CD4-positive, CD25-positive, alpha-beta regulatory T cell (primary cell): ENCODE measurements at places on chromosomes 2 and 18.

GRCh38 chr2:191670076-191670475 is 7.9 kb upstream of the NABP1 start:
- DNase-seq: no peak

DNA sequence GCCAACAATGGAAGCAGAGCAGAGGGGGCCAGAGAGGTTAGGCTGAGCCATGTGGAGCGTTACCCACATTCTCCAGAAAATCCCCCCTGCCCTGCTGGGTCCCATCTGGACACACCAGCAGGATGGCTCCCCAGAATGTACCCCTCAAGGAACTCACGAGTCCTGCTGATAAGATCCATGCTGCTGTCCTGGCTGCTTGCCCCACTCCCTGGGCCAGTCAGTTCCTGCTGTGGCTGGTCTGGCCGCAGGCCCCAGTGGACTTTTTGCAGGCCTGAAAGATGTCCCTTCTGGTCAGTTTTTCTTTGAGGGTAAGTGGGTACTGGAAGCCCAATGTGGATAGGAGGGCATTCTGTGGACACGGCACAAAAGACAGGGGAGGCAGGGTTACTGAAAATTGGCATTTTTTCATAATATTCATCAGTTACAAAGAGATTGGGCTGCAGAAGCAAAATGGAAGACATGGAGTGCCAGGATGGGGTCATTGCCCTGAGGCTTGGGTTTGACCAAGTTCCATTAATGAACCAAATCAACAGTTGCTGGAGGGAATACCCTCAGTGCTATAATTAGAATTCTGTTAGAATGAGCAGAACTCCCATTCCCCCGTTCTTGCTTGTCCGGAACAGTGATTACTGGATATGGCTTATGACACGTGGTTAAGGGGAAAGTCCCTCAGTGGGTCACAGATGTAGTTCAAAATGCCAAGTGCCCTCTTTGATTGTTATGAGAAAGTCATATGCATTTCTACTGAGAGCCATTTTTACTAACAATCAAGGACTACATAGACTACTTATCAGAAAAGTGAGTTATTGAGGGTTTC is 38.7 kb downstream of the SLC4A5 start:
- DNase-seq: no peak

- DNase-seq: no peak
These were observed 992.2 kb upstream of the PIK3C3 start for GRCh38 chr18:40962784-40963183.

DNA sequence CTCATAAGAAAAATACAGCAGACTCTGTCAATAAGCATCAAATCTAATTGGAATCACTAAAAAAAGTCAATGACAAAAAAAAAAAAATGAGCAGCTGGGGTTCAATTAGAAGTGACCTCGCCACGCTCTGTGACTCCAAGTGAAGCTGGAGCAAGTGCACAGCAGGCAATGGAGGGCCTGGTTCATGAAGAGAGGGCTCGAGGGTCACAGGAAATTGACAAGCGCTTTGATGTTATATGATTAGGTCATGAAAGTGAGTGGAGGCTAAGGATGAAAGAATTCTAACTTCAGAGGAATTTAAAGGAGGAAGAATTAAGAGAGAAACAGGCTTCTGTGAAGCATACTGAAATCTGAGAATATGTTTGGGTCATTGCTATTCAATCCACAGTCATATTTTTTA is 85.4 kb upstream of the TMEM18 start:
- no peak for DNase-seq

DNA sequence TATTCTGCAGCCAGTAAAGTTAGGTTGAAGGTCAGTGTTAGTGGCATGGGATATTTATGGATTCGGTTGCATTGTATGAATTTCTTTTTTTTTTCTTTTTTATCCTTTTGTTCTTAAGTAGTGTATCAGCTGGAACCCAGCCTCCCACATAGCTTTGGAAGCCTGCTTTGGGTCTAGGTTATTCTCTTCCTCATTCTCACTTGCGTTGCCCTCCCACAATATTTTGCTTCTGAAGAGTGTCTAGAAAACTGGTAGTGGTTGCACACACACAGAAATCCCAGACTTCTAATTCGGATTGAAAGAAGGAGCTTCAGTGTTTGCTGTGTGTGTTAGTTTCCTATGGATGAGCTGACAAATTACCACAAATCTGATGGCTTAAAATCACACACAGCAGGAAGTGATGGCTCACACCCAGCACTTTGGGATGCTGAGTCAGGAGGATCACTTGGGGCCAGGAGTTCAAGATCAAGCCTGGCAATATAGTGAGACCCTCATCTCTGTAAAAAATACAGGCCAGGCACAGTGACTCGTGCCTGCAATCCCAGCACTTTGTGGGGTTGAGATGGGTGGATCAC is 104.8 kb downstream of the ARL4C start:
- peak; percentile 26 for DNase-seq

- no peak for DNase-seq
These were observed 100.5 kb upstream of the ODC1 start for GRCh38 chr2:10548626-10549025.

DNA sequence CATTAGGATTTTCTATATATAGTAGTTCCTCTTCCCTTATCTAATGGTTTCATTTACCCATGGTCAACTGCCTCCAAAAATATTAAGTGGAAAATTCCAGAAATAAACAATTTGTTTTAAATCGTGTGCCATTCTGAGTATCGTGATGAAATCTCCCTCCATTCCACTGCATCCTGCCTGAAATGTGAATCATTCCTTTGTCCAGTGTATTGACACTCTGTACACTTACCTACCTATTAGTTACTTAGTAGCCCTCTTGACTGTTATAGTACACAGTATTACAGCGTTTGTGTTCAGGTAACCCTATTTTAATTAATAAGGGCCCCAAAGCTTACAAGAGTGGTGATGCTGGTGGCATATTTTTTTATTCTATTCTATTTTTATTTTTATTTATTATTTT is 26.2 kb downstream of the TAF4B start:
- DNase-seq: no peak

DNA sequence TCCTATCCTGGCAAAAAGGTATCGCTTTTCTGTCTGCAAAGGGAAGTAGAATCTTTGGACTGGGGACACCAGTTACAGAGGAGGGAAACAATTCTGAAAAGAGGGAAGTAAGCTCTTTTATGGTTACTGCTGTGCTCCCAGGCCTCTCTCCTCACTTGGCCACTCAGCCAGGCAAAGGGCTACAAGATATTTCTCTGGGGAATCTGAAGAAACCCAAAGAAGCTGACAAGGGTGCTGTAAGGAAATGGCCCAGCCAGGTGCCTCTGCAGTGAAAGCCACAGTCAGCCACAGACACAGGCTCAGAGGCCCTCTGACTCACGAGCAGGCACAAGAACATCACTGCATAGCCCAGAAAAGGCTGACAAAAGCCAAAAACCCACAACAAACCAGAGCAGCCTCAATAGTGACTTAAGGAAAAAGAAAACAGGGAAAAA is 5.8 kb downstream of the HDLBP start:
- DNase-seq: peak; percentile 32

GRCh38 chr18:75125382-75126331 is 83.3 kb downstream of the PTGR3 start:
- no peak for DNase-seq

DNA sequence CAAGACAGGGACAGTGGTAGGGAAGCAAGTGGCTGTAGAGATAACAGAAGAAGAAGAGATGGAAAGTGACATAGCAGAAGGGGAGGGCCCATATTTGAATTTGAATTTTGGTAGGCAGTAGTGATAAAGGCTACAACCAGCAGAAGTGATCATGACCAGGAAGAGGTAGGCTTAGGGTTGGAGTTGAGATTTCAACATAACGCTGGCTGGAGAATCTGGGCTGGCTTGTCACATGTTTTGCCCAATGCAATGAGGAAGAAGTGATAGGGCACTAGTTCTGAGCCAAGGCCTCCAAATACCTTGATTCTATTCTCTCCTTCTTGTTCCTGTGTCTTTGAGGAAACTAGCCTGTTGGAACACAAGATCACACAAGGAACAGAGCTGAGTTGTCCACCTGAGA is 69.4 kb downstream of the SCG2 start:
- DNase-seq: no peak

DNA sequence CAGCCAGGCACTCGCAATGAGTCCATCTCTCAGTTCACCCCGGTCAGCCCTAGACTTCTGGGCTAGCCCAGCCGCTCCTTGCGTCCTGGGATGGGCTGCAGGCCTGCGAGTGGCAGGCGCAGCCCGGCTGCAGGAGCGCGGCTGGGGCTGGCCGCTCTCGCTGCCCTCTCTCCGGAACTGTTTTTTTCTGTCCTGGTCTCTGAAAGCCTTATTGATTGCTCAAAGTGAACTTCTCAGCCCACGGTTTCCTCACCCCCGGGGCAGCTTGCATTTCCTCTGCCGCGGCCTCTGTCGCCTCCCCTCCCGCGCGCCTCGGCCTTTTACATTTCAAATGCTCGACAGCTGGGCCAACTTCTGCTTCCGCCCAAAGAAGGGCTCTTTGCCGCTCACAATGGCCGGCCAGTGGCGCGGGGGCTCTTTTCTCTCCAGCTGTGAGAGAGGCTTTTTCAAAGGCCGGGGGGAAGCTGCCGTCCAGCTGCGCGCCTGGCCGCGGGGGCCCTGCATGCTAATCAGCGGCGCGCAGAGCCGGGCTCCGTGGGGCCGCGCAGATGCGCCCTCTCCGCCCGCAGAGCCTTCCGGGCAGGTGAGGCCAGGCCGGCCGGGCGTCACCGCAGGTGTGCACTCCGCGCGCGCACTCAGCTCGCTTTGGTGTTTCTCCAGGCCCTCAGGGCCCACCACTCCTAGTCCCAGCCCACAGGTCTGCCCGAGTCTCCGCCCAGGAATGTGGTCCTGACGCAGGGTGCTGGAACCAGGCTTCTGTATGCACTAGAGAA is 513.8 kb downstream of the RNF144A start:
- DNase-seq: no peak

- DNase-seq: no peak
These were observed 4.3 kb upstream of the GALNT1 start for GRCh38 chr18:35577045-35577848.

DNA sequence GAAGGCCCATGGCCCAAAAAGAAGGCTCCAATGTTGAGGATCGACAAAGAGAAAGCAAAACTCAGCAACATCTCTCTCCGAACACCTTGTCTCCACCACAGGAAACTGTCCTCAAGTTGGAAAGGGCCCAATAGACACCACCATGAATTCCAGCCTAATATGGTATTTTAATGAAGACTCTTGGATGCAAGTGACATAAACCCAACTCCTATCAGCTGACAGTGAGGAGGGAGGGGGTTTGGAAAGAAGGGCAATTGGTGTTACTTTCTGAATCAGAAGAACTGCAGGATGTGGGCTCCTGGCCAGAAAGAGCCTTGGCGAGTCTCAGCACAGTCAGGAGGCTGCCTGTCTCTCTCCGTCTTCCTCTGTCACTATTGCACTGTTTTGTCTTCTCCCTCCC is 40.3 kb upstream of the SIGLEC15 start:
- peak; percentile 40 for DNase-seq

GRCh38 chr18:58756148-58756547 is 84.9 kb downstream of the MALT1 start:
- DNase-seq: no peak

- no peak for DNase-seq
These were observed 8.9 kb upstream of the CHRNA1 start for GRCh38 chr2:174773215-174773614.

- no peak for DNase-seq
These were observed 52.6 kb upstream of the NFU1 start for GRCh38 chr2:69489793-69490192.

DNA sequence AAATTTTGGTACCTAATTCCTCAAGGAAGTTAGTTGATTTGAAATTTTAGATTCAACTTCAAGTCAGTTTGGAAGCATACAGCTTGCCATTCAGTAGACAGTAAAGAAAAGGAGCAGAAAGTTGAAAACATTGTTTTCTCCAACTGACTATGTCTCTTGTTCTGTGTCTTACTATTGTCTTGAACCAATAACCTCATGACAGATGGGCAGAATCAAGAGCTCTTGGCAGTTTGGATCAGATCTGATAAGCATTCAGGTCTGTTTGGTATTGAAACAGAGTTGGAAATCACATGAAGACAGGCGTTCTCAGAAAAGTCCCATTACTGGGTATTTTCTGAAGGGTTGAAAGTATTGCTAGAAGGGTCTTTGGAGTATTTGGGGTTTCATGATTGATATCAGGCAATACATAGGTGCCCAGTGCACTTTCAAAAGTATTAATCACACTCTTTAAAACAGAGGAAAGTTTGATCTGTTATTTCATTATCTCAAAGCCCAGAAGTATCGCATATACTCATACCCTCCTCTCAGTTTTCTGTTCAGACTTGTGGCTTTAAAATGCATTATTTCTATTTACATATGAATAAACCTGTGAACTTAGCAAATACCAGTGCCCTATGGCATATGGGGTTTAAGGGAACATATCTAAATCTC is 428.4 kb upstream of the ZEB2 start:
- DNase-seq: no peak

- peak; percentile 46 for DNase-seq
These were observed 3.1 kb upstream of the GMPPA start for GRCh38 chr2:219495531-219496122.

DNA sequence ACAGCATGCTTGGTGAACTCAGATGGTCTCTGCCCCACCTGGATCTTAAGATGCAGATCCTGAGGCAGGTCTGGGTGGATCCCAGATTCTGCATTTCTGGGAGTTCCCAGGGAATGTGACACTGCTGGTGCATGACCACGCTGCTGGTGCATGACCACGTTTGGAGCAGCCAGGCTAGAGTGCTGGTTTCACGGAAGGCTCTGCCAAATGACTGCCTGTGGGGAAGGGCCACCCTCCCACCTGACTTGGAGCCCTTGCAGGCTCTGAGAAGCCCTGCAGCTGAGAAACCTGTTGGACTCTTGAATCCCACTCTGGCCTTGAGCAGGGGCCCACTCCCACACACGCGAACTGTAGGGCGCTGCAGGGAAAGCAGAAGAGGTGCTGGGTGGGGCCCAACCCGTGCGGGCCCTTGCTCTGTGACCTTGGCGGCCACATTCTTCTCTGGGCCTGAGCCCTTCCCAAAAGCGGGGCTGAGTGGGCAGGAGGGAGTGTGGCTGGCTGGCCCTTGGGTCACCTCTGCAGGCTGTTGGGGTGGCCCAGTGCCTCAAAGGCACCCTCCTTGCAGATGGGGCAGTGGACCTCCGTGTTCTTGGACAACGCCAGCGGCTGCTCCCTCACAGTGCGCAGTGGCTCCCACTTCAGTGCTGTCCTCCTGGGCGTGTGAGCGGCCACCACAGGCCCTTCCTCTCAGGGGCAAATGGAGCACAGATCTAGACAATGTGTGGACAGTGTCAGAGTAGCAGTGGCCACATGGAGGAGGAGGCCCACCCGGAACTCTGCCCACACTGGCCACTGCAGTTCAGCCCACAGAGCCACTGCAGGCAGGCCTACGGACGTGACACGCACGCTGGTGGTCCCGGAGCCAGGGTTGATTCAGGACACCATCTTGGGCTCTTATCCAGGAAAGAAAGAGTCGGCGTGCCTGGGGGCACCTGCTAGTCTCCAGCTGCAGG is 7.9 kb downstream of the ERFE start:
- DNase-seq: no peak
